ENCODE measurements at places on chromosomes 16 and 17.
A peak's percentile ranks its signal among the peaks of the same experiment; 100 is the strongest.

DNA sequence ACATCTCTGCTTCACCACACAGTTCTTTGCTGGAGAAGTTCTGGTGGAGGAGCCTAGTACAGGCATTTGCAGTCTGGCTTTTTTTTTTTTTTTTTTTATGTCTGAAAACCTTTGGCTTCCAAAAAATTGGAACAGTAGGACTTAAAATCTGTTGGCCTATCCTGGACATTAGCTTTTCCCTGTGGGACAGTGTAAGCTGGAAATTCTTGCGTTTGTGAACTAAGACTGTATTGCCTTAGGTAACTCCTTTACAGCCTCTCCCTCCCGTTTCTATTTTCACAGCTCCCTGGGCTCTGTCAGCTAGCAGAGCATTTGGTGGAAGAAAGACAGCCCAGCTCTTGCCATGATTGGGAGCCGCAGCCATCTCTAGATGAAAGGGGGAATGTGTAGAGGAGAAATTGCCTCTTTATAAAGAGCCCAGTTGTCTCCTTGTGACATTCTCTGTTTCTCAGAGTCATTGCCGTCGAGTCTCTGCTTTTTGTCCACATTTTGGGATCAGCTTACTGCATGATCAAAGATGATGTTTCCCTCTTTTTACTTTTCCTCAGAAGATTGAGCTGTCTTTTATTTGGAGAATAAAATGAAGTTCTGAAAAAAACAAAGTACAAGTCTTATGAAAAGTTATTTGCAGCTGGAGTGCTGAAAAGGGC, 227.5 kb downstream of the SPECC1 start:
- no peak for DNase-seq

- no peak for DNase-seq
Measured at GRCh38 chr17:48799069-48799723, 17.8 kb downstream of the TTLL6 start.

DNA sequence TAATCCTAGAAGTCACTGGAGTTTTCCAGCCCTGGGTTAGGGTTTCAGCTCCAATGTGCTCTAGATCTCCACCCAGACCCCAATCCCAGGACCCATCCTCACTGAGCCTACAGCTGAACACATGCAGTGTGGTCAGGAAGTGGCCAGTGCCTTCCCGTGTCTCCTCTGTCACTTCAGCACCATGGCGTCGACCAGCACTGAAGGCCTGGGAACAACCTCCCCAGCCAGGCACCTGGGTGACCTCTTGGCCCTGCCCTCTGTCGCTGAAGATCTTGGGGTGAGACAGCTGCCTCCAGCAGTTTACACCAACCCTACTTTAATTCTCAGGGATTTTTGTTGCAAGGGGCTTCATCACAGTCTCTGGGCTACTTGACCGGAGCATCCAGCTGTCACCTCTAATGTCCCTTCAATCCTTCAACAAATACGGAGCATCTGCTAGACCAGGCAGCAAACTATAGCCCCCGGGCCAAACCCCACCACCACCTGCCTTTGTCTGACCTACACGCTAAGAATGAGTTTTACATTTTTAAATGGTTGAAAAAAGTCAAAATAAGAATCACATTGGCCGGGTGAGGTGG, 18.0 kb upstream of the GSG1L start:
- no peak for DNase-seq

GRCh38 chr17:42199416-42200011, 5.2 kb upstream of the GHDC start:
- DNase-seq: no peak

DNA sequence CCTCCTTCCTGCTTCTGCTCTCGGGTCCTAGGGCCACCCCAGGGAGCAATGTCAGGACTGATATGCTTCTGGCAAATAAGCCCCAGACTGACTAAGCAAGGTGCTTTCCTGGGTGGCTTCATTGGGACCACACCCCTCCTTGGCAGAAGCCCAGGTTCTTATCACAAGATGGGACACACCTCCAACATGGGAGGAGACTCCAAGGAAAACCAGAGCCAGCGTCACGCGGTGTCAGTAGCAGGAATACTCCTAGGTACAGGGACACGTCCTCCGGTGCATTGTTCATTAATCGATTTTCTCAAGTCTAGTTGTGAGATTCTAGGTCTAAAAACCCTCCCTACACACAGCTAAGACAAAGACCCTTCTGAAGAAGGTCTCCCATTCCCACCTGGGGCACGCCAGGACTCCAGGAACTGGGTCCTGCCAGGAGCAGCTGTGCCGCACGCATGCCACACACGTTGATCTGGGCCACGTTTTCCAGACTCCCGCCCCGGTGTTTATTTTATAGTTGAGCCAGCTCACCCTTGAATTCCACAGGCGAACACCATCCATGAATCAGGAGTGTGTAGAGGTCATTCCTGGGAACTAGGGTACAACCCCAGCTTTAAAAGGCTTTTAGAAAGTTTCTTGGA, 30.8 kb downstream of the FA2H start:
- peak; percentile 81 for DNase-seq

- DNase-seq: no peak
Measured at GRCh38 chr16:87437327-87437726, 45.2 kb downstream of the MAP1LC3B start.

- no peak for DNase-seq
Measured at GRCh38 chr16:31055613-31056012, 18.4 kb downstream of the ZNF668 start.

GRCh38 chr16:70490261-70490660, 33.1 kb downstream of the COG4 start:
- no peak for DNase-seq

- no peak for DNase-seq
Measured at GRCh38 chr16:83966153-83966696, 1.8 kb upstream of the NECAB2 start.

DNA sequence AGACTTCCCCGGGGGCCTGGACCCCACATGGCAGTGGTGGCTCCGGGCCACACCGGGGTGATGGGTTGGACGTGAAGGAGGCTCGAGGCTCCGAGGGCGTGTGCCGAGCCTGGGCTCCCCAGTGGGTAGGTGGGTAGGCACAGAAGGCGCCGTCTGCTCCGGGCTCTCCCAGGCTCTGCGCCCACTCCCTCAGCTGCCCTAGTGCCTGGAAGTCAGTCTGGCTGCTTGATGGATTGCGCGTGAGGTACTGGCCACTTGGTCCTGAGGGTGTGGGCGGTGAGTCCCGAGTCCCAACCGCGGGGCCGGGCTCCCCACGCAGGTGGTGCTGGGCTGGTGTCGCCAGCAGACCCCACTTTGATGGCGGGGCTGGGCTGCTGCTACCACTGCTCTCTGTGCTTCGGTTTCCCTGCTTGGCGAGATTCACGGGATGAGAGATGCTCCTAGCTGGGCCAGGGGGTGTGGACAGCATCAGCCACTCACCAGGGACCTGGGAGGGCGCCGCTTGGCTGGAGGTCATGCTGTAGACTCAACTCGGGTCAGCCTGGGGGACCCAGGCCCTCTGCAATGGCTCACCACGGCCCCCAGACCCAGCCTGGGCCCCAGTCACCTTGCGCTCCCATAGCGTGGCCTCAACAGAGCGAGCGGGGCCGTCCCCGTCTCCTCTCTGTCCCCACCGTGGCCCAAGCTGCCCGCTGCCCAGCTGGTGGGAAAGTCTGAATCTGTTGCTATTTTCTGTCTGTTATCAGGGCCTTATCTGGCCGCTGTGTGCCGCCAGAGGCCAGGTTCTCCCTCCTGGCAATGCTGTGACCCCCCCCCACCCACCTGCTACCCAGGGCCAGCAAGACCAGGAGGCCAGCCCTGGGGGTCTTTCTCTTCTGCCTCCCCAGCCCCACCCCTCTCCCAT, 26.1 kb downstream of the ZFPM1 start:
- no peak for DNase-seq

DNA sequence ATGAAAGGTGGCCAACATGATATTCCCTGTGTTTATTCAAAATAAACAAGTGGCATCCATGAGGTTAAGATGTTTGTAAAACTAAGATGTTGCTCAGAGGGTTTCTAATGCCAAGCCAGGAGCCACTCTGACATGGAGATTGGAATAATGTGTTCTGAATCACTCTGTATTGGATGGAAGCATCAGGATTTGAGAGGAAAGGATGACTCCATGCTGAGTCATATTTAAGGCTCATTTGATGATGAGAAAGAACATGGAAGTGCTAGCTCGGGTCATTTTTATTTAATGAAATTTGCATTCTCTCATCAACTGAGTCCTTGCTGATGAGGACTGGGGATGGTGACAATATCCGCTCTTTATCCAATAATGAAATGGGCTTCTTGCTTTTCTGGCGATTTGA, 6.2 kb downstream of the VAT1L start:
- no peak for DNase-seq

DNA sequence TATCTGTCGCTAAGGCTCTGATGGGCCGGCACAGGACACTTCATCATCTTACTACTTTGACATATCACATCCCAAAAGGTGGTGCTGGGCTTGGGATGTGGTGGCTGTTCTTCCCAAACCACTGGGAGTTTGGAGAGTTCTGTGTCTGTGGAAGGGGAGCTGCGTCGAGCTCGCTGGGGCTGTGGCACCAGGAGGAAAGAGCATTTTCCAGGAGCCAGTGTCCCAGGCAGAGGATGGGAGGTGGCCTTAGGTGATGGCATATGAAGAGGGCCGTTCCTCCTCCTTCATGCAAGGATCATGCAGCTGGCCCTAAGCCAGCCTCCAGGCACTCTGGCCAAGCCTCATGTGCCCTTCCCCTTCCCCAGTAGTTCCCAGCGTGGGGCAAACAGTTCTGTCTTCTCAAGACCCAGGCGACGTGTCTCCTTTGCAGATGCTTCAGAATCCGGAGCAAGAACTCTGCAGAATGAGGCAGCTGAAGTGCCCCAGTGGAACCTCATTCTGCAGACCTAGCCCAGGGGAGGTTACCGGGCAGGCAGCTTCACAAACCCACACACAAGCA, 89.4 kb upstream of the TNRC6C start:
- DNase-seq: no peak

DNA sequence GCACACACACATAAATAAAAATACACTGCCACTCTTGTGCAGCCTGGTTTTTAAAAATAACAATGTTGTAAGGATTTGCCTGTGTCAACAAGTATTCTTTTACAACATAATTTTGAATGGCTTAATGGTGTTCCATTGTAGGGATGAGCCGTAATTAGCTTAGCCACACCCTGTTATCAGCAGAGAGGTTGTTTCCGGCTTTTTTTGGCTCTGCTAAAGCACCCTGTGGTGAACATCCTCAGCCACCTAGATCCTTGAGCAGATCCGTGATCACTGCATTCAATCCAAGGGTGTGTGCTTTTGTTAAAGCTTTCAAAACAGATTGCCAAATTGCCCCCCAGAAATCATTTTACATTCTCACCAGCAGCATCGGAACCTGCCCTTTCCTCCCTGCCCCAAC, 7.0 kb downstream of the KATNB1 start:
- no peak for DNase-seq

DNA sequence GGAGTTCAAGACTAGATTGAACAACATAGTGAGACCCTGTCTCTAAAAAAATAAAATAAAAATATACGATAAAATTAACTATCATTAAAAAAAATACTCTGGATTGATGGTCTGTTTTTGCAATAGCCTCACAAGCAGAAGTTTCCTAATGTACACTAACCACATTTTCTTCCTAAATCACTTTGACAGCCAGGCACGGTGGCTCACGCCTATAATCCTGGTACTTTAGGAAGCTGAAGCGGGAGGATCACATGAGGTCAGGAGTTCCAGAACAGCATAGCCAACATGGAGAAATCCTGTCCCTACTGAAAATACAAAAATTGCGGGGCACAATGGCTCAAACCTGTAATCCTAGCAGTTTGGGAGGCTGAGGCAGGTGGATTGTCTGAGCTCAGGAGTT, 64.7 kb downstream of the HELZ start:
- no peak for DNase-seq

DNA sequence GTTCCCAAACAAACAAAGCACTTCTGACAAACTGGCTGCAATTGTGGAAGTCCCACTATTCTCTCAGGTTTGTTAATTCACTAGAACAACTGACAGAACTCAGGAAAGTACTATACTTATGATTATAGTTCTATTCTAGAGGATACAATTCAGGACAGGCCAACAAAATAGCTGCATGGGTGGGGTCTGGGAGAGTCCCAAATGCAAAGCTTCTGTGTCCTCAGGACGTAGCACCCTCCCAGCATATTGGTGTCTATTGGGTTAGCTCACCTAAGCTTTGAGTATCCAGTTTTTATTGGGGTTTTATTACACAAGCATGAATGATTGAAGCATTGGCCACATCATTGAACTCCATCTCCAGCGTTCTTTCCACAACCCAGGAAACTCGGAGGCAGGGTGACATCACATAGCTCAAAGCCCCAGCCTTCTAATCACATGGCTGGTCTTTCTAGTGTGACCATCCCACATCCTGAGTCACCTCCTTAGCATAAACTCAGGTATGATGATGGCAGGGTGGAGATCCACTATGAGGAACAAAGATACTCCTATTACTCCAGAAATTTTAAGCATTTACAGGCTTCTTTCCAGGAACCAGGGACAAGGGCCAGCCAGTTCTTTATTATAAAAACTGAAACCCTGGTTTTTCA, 43.9 kb upstream of the CCNF start:
- peak; percentile 40 for DNase-seq

DNA sequence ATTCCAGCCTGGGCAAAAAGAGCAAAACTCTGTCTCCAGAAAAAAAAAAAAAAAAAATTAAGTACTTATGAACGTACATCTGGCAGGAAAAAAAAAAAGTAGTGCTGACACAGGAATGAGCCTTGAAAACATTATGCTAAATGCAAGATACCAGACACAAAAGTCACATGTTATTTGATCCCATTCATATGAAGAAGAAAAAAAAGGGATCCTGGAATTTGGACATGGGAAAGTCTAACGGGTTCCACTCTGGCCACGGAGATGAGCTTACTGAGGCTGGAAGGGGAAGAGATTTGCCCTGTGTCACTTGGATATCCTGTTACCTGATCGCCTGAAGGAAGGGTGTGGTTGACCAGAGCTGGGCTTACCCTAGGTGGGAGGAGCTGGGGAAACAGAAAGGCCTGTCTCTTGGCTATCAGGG, 251.9 kb downstream of the PARN start:
- DNase-seq: no peak

DNA sequence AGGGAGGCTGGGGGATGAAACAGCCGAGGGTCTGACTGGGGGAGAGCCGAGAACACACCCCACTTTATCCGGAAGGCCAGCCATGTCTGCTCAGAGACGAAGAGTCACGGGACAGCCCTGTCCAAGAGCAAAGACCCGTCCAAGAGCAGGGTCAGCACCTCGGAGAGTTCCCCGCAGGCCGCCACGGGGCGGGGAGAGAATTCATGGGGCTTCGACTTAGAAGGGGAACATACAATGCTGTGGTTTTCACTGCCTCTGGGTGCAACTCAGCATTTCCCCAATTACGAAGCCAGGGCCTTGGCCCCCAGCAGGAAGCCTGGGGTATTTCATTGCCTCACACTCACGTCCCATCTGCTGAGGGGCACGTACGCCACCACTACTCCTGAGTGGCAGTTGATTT, 59.3 kb downstream of the JPH3 start:
- no peak for DNase-seq

- peak; percentile 24 for DNase-seq
Measured at GRCh38 chr16:25692742-25693508, 1.2 kb downstream of the HS3ST4 start.
